ENCODE measurements at places on chromosomes 16 and 17.

DNA sequence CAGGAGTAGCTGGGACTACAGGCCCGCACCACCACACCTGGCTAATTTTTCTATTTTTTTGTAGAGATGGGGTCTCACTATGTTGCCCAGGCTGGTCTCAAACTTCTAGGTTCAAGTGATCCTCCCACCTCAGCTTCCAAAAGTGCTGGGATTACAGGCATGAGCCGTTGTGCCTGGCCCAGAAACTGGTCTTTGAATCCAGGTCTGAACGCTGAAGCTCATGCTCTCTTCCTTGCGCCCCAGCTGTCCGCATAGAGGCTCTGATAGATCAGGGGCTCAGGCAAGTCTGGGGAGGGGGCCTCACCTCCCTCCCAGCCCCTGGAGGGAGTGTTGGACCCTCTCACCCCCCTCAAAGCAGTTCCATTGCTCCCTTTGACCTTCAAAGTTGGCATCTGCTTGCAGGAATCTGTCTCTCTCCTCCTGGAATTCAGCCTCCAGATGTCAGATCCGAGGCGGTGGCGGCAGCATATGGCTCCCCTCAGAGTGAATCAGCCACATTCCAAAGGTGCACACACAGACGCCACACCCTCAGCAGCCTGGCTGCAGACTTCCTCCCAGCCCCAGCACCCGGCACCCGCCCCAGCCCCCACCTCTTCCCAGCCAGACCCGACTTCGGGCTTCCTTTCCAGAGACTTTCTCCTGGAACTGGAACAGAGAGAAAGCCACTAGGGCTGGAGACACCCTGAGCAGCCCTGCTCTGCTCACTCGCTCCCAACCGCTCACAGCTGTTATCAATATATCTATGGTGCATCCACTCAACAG lies 16.9 kb upstream of the GLIS2 start:
- no peak for DNase-seq

DNA sequence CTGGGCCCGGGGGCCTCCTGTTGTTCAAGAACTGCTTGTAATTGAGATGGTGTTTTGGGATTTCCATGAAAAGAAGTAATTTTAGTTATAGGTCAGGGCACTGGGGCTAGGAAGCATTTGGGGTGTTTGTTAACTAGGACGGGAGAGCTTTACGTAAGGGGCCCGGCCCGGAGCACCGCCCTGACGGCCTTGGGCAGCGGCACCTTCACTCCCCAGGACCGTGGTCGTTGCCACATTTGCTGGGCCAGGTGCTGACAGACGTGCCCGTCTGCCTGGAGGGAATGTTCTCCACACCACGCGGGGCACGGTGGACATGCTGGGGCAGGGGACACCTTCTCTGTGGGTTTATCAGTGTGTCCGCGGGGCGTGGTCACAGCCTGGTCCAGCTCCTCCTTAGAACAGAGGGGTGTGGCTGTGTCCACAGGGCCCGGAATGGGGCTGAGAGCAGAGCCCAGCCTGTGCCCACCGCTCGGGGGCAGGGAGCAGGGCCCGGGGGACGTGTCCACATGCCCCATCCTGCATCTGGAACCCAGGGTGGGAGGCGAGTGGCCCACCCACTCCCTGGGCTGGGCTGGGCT lies 57.7 kb downstream of the BAIAP2 start:
- no peak for DNase-seq

DNA sequence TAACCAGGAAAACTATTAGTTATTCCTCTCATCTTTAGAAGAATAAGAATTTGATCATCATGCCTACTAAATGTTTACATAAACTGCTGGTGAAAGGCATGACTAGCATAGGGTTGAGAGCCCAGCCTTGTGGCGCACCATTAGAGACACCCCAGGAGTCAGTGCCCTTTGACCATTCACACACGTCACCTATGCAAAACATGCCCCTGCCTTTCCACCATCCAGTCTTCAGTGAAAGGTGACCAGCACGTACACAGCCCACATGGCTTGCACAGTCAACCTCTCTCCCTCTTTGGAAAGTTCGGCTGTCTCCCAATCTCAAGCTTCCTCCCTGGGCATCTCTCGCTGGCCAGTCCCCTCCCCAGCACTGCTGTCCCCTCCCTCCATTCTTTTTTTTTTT lies 150.3 kb downstream of the ENGASE start:
- DNase-seq, result no peak

- DNase-seq, result no peak
Measured at GRCh38 chr17:8556074-8556473, 74.5 kb downstream of the MYH10 start.

DNA sequence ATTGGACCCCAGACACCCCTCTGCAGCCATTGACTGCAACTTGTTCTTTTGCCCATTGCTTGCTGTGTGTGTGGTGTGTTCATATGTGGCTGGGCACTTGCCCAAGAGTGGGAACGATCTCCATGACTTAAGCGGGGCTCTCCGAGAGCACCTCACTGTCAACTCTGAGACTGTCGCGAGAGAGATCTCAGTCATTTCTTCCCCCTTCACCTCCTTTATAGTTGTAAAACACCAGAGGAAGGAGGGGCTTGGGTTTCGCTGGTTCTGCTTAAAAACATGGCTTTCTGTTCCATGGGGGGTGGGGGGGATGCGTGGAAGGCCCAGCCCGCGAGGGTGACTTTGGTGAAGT lies 7.4 kb downstream of the PHOSPHO1 start:
- DNase-seq, result no peak

All from inflammatory macrophage treated with lipopolysaccharide for 1 hour (primary cell).